ENCODE measurements at places on chromosomes 7 and 10. TPM values are rescaled to one million over a fixed set of nuclear protein-coding genes. Genes with fewer than 3 reads are reported as not detected.

DNA sequence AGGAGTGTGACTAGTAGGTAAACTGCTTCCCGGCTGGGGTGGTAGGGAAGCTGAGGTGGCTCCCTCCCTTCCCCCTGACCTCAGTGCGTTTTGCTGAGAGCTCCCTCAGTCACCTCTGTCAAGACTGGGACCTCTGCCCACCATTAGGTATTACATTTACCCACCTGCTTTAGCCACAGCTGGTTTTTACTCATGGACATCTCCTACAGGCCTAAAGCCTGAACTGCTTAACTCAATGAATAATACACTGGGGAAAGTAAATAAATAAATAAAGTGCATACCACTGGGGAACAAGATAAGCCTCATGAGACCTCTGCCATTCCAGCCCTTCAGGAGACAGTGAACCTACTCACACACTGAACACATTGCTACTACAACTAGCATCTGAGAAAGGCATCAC is 38.9 kb upstream of the CDK13 start:
- H3K4me1 ChIP-seq = no peaks in the 10 kb centered on the region
- H3K27ac ChIP-seq = no peak overlapping the region
- H3K36me3 ChIP-seq = no peaks in the 10 kb centered on the region
- no peak overlapping the region for H3K4me3 ChIP-seq

NYAP1 gene
- total RNA-seq = 0.56 TPM

GRCh38 chr10:56090914-56091540 is 270.0 kb downstream of the ZWINT start:
- no peaks in the 10 kb centered on the region for H3K36me3 ChIP-seq
- no peaks in the 10 kb centered on the region for H3K4me1 ChIP-seq
- H3K27ac ChIP-seq = no peak overlapping the region
- no peaks in the 10 kb centered on the region for H3K27me3 ChIP-seq
- no peak for DNase-seq
- H3K4me3 ChIP-seq = no peak overlapping the region

DNA sequence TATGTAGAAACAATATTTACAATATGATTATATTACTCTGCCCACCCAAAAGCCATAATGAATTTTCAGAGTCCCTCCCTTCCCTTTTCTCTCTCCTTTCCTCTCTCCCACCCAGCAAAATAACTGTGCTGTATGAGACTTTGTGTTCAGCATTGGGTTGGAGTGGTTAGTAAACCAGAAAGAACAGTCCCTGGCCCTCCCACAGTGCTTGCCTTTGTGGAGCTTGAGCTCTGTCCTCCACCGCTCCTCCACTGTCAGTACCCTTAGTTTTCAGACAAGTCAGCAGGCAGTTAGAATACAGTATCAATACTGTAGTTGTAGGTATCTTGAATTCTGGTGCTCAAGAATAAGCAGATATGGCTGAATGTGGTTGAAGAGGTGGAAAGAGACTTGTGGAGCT is 92.7 kb downstream of the CDK14 start:
- no peak overlapping the region for H3K4me3 ChIP-seq
- H3K36me3 ChIP-seq = no peaks in the 10 kb centered on the region
- no peak overlapping the region for H3K27ac ChIP-seq
- H3K4me1 ChIP-seq = peaks cover 31% of the 10 kb centered on the region
- H3K27me3 ChIP-seq = no peaks in the 10 kb centered on the region
- DNase-seq = no peak

- H3K4me3 ChIP-seq = no peak overlapping the region
- H3K36me3 ChIP-seq = no peaks in the 10 kb centered on the region
- peaks cover 5% of the 10 kb centered on the region for H3K4me1 ChIP-seq
Observed at GRCh38 chr10:89217057-89217990, 10.2 kb upstream of the CH25H start.

ACTL6B gene
- not detected for total RNA-seq

KLLN gene
- 0.18 TPM for total RNA-seq

FKBP6 gene
- total RNA-seq = not detected

DNA sequence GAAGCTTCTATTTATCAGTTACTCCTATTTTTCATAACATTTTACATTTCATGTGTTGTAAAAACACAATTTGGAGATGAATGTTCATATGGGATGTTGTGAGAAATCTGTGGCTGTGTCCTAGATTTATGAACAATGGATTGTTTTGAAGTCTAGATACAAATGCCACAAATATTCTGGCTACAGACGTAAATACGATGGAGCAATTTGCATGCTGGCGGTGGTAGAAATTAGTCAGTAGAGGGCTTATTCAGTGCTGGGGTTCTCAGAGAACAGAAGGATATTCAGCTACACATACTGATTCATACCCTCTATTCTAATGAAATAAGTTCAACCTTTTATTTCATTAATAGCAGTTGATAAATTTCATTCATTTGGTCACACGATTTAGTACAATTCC is 48.8 kb downstream of the PLPP4 start:
- no peaks in the 10 kb centered on the region for H3K4me1 ChIP-seq
- 0 out of 2 replicates have a peak, but pooled peaks cover 3% of the 10 kb centered on the region for H3K27me3 ChIP-seq
- H3K27ac ChIP-seq = no peak overlapping the region
- no peak for DNase-seq

PTPRN2 gene
- 6.0 TPM for total RNA-seq

- no peaks in the 10 kb centered on the region for H3K36me3 ChIP-seq
- H3K4me1 ChIP-seq = no peaks in the 10 kb centered on the region
Observed at GRCh38 chr7:134558370-134558769, 9.5 kb downstream of the AKR1B15 start.

SFMBT2 gene
- 8.2 TPM for total RNA-seq

DNA sequence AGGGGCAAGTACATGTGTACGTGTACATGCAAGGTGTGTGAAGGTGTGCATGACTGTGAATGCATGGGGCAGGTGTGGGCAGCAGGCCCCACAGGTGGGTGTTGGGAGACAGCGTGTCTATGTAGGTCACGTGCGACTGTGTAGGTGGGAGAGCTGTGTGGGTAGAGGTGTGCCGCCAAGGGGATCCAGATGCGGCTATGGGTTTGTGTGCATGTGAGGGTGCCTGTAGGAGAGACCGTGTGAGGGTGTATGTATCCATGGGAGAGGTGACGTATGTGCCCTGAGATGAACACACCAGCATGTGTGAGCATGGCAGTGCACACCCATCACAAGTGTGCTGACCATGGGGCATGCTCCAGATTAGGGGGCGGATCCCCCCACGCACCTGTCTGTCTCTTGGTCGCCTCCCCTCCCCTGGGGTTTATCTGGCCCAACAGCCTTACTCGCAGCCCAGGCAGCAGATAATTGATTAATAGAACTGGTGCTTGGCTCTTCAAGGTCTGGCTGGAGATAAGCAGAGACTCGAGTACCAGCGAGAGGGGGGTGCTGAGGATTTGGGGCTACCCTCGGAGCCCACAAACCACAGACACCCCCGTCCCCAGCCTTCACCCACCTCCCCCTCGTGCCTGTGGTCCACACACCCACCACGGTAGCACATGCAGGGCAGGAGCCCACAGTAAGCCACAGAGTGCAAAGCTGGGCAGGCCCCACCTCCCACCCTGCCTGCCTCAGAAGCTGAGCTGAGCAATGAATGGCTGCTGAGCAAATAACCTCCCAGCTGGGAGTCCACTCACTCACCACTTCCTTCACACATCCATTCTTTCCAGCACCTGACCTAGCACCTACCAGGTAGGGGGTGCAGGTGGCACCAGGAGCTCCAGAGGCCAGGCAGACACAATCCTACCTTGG is 41.4 kb upstream of the ZMIZ1 start:
- H3K36me3 ChIP-seq = no peaks in the 10 kb centered on the region
- H3K4me1 ChIP-seq = peaks cover 5% of the 10 kb centered on the region
- no peak overlapping the region for H3K27ac ChIP-seq

ZSCAN25 gene
- 21.2 TPM for total RNA-seq

DNA sequence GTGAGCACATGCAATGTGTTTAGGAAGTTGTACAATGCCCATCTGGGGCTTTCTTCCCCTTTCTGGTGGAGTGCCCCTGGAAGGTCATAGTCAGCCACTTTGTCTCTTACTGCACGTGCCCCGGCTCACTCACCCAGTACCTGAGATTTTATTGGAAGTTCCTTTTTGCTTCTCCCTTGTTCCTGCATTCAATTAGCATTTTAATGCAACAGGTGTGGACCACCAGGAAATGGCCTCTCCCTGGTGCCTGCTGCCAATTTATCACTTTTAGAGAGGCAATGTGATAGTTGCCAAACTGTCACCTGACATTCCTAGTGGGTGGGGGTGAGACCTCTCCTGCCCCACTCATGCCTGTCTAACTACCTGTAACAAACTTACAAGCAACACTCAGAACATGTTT is 293.4 kb upstream of the DKK1 start:
- no peak for DNase-seq
- H3K27ac ChIP-seq = no peak overlapping the region
- no peaks in the 10 kb centered on the region for H3K36me3 ChIP-seq
- no peaks in the 10 kb centered on the region for H3K27me3 ChIP-seq
- H3K4me1 ChIP-seq = no peaks in the 10 kb centered on the region

GRCh38 chr7:94547126-94547525 is 37.5 kb downstream of the CASD1 start:
- no peaks in the 10 kb centered on the region for H3K27me3 ChIP-seq
- H3K27ac ChIP-seq = no peak overlapping the region
- no peak overlapping the region for H3K4me3 ChIP-seq
- peaks cover 22% of the 10 kb centered on the region for H3K36me3 ChIP-seq
- DNase-seq = no peak

ADAP1 gene
- 0.04 TPM for total RNA-seq

- DNase-seq = no peak
- peaks cover under 1% of the 10 kb centered on the region for H3K4me1 ChIP-seq
- no peak overlapping the region for H3K27ac ChIP-seq
- H3K36me3 ChIP-seq = no peaks in the 10 kb centered on the region
- H3K27me3 ChIP-seq = no peaks in the 10 kb centered on the region
Observed at GRCh38 chr7:94135180-94135579, 131.0 kb upstream of the BET1 start.

- no peak overlapping the region for H3K27ac ChIP-seq
- H3K36me3 ChIP-seq = no peaks in the 10 kb centered on the region
- DNase-seq = peak; percentile 71
- H3K4me1 ChIP-seq = peaks cover 6% of the 10 kb centered on the region
- H3K27me3 ChIP-seq = no peaks in the 10 kb centered on the region
Observed at GRCh38 chr7:131521651-131522163, 34.7 kb downstream of the PODXL start.

FZD8 gene
- total RNA-seq = 39.3 TPM

GRCh38 chr10:13201132-13201531 is 33.0 kb downstream of the UCMA start:
- DNase-seq = no peak
- H3K27me3 ChIP-seq = no peaks in the 10 kb centered on the region
- H3K4me1 ChIP-seq = no peaks in the 10 kb centered on the region
- H3K36me3 ChIP-seq = peaks cover 58% of the 10 kb centered on the region
- H3K4me3 ChIP-seq = no peak overlapping the region

- no peaks in the 10 kb centered on the region for H3K36me3 ChIP-seq
- no peaks in the 10 kb centered on the region for H3K27me3 ChIP-seq
- H3K27ac ChIP-seq = no peak overlapping the region
- no peak overlapping the region for H3K4me3 ChIP-seq
- peak; percentile 37 for DNase-seq
Observed at GRCh38 chr7:46352004-46352954, 431.2 kb upstream of the IGFBP3 start.

- no peak overlapping the region for H3K4me3 ChIP-seq
- no peak overlapping the region for H3K27ac ChIP-seq
- H3K27me3 ChIP-seq = no peaks in the 10 kb centered on the region
- H3K36me3 ChIP-seq = no peaks in the 10 kb centered on the region
- DNase-seq = no peak
- H3K4me1 ChIP-seq = no peaks in the 10 kb centered on the region
Observed at GRCh38 chr10:17609523-17610079, 7.6 kb downstream of the HACD1 start.

AKR1C1 gene
- 2.7 TPM for total RNA-seq

GALNT17 gene
- not detected for total RNA-seq

GRCh38 chr10:909831-910230 is 21.7 kb downstream of the LARP4B start:
- no peaks in the 10 kb centered on the region for H3K36me3 ChIP-seq
- H3K27me3 ChIP-seq = no peaks in the 10 kb centered on the region
- no peaks in the 10 kb centered on the region for H3K4me1 ChIP-seq
- no peak for DNase-seq

DNA sequence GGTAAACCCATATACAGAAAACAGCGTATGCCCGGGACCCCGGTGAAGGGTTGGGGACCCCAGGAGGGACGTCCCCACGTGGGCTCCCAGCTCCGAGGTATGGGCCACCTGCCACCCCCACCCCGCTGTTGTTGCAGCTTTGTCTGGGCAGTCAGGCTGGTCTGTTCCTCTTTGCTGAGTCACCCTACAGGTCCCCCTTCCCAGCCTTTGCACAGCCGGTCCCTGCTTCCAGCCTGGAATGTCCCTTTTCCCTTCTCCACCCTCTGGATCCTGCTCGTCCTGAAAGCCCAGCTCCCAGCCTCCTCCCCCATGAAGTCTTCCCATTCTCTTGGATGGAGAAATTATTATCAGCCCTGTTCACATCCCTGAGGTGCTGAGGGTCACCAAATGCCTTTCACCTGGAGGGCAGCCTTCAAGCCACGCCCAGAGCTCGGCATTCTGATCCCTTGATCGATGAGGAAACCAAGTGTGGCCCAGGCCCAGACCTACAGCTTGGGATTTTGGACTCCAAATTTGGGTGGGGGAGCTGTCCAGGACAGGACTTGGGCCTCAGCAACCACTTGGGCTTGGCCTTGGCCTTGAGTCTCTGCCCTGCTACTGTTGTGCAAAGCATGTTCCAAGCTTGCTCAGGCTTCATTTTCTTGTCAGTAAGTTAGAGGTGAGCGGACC is 2.6 kb downstream of the CLDN4 start:
- H3K27me3 ChIP-seq = no peaks in the 10 kb centered on the region
- no peak overlapping the region for H3K27ac ChIP-seq
- no peak for DNase-seq
- H3K4me1 ChIP-seq = peaks cover 11% of the 10 kb centered on the region
- no peak overlapping the region for H3K4me3 ChIP-seq

GRCh38 chr10:91104193-91105041 is 116.0 kb upstream of the PCGF5 start:
- peaks cover 8% of the 10 kb centered on the region for H3K4me1 ChIP-seq
- DNase-seq = peak; percentile 14
- no peaks in the 10 kb centered on the region for H3K27me3 ChIP-seq
- H3K4me3 ChIP-seq = no peak overlapping the region
- H3K36me3 ChIP-seq = no peaks in the 10 kb centered on the region

GRCh38 chr10:79203014-79203644 is 134.4 kb downstream of the ZMIZ1 start:
- H3K27ac ChIP-seq = peak overlapping the region; percentile 62
- H3K4me3 ChIP-seq = no peak overlapping the region
- H3K36me3 ChIP-seq = peaks cover 12% of the 10 kb centered on the region
- H3K27me3 ChIP-seq = no peaks in the 10 kb centered on the region

GRCh38 chr7:29765490-29765889 is 40.8 kb upstream of the WIPF3 start:
- peaks cover 10% of the 10 kb centered on the region for H3K4me1 ChIP-seq
- no peak overlapping the region for H3K4me3 ChIP-seq
- H3K36me3 ChIP-seq = no peaks in the 10 kb centered on the region
- no peak overlapping the region for H3K27ac ChIP-seq

CTAGE8 gene
- total RNA-seq = not detected

PRPS1L1 gene
- total RNA-seq = not detected

- no peak overlapping the region for H3K4me3 ChIP-seq
- no peaks in the 10 kb centered on the region for H3K27me3 ChIP-seq
- DNase-seq = no peak
- H3K36me3 ChIP-seq = no peaks in the 10 kb centered on the region
Observed at GRCh38 chr7:103380395-103381191, 33.1 kb downstream of the PSMC2 start.

All from SJCRH30 (cell line).